ENCODE measurements at places on chromosomes 5 and 9. TPM values are rescaled to one million over a fixed set of nuclear protein-coding genes. Genes with fewer than 3 reads are reported as not detected.

The AFAP1L1 gene
- total RNA-seq = 0.29 TPM

- H3K27ac ChIP-seq = no peak overlapping the region
- no peak overlapping the region for H3K4me3 ChIP-seq
- H3K4me1 ChIP-seq = no peaks in the 10 kb centered on the region
- no peaks in the 10 kb centered on the region for H3K27me3 ChIP-seq
- H3K36me3 ChIP-seq = no peaks in the 10 kb centered on the region
- no peak for DNase-seq
Measured at GRCh38 chr9:75551861-75552260, 338.6 kb upstream of the PCSK5 start.

DNA sequence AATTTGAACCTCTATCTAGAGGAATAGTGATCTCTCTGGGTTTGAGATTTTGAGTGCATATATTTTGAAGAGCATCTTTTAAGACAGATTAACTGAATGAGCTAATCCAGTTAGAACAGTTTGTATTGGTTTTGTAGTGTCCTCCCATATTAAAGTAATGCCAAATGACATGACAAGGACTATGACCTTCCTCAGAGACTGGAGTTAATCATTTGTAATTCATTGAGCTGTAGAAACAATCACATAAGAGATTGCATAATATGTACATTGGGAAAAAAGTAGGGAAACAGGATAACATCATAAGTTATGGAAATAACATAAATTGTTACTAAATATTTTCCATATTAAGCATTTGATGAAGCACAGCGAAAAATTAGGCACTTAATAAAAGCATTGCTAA, 45.8 kb upstream of the PRDM9 start:
- no peak for DNase-seq
- H3K27me3 ChIP-seq = no peaks in the 10 kb centered on the region
- H3K4me1 ChIP-seq = no peaks in the 10 kb centered on the region

GRCh38 chr9:127428348-127428747, 4.2 kb downstream of the ZNF79 start:
- peaks cover 39% of the 10 kb centered on the region for H3K36me3 ChIP-seq
- H3K27me3 ChIP-seq = no peaks in the 10 kb centered on the region
- no peak overlapping the region for H3K27ac ChIP-seq
- no peak for DNase-seq
- no peak overlapping the region for H3K4me3 ChIP-seq

The PLEKHG4B gene
- total RNA-seq = not detected

GRCh38 chr5:96377167-96377566, 55.9 kb downstream of the PCSK1 start:
- H3K4me3 ChIP-seq = no peak overlapping the region
- H3K27me3 ChIP-seq = no peaks in the 10 kb centered on the region
- DNase-seq = no peak
- H3K27ac ChIP-seq = no peak overlapping the region
- no peaks in the 10 kb centered on the region for H3K36me3 ChIP-seq

DNA sequence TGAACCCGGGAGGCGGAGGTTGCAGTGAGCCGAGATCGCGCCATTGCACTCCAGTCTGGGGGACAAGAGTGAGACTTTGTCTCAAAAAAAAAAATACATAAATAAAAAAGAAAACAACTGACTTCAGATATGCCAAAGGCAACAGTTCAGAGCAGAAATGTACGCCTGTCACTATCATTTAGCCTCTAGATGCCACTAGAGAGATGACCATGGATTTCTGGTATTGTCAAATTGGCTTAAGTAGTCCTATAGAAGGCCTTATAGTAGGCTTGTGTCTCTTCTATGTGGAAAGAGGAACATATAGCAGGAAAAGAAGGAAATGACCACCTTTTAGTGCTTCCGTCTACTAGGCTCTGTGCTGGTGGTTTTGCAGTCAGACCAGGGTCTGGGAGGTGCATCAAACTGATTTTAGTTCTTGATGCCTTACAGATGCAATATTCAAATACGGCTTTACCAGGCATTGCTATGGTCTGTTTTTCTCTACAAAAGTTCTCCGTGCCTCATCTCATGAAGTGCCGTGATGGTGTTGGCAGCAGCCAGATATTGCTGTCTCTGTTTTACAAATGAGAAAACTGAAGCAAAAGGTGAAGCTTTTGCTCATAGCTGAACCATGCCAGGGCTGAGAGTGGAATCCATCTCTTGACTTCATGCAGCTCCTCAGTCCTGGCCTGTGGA, 17.2 kb downstream of the AGXT2 start:
- no peaks in the 10 kb centered on the region for H3K4me1 ChIP-seq
- no peak for DNase-seq
- no peak overlapping the region for H3K27ac ChIP-seq
- no peak overlapping the region for H3K4me3 ChIP-seq

The SV2C gene
- total RNA-seq = 30.8 TPM

The UBE2QL1 gene
- 6.1 TPM for total RNA-seq

GRCh38 chr5:57956636-57957035, 474.0 kb upstream of the ACTBL2 start:
- H3K4me3 ChIP-seq = no peak overlapping the region
- no peaks in the 10 kb centered on the region for H3K4me1 ChIP-seq
- no peak for DNase-seq
- no peaks in the 10 kb centered on the region for H3K36me3 ChIP-seq
- no peak overlapping the region for H3K27ac ChIP-seq
